Fibroblast of skin of left biceps (primary cell): ENCODE measurements at places on chromosomes 7 and 10.
A peak's percentile ranks its signal among the peaks of the same experiment; 100 is the strongest.

DNA sequence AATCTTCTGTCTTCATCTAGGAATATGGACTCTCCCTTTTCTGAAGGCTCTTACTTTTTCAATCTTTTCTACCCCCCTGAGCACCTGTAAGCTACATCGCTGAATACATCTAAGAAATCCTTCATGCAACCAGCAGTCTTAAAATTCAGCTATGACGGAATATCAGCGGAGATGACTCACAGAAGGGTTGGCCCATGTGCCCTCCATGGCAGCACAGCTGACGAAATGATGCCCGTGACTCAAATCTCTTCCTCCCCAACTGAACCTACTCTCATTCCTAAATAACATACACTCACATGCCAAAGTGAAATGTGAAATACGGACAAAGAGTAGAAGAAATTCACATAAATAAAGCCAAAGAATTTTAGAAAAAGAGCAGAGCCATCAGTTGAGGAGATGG lies 30.3 kb upstream of the NCAPG2 start:
- no peak for DNase-seq

DNA sequence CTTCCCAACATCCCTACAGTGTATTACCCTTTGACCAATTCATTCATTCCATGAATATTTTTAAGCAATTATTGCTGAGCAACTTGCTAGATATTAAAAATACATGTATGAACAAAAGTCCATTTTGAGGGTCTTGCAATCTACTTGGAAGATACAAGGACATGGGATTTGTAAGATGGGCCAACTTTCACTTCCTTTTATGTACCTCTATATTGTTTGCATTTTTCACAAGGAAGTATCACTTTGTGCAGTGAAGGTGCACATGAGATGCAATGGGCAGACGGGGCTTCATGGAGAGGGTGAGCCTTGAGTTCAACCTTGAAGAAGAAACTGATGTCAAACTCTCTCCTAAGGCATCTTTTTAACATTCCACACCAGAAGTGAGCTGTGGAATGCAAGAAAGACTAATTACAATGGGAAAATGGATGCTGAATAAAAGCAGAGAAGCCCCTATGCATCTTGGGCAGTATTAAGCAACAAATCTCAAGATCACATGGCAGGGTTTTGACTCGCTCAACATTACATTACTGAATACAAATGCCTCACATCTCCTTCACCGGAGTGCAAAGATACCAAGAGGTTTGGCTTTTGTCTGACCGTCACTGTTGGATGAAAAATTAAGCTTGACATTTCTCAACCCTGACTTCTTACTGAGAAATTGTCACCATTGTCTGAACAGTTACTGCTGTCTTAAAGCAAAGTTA lies 341.5 kb downstream of the ELMO1 start:
- no peak for DNase-seq

- no peak for DNase-seq
Measured at GRCh38 chr7:555551-556160, 36.0 kb upstream of the PDGFA start.

DNA sequence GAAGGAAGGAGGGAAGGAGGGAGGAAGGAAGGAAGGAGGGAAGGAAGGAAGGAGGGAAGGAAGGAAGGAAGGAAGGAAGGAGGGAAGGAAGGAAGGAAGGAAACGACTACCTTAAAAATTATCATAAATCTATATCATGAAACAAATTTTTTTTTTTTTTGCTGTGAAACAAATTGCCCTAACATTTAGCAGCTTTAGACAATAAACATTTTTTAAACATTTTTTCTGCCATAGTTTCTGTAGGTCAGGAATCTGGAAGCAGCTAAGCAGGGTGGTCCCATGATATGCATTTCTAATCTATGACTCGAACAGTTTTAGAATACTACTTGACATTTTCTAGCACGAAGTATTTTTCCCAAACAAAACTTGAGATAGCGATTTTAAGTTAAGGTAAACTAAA lies 42.9 kb upstream of the TSPAN13 start:
- DNase-seq: no peak

DNA sequence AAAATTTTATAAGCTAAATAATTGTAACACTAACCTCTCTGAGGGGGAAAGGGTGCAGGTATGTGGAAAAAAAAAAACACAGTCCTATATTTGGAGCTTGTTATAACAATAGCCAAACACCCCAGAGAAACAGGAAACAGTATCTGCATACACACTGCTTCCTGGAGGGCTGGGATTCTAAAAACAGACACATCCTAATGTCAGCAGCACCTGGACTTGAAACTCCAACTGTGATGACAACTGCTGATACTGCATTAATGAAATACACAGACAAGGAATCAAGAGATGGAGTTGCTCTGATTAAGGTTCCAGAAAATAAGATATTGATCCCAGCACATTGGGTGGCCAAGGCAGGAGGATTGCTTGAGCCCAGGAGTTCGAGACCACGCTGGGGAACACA lies 9.3 kb downstream of the DAGLB start:
- no peak for DNase-seq

GRCh38 chr10:3805201-3805790 lies 20.3 kb upstream of the KLF6 start:
- DNase-seq: no peak

GRCh38 chr7:137006293-137006692 lies 137.8 kb downstream of the CHRM2 start:
- DNase-seq: peak; percentile 1

DNA sequence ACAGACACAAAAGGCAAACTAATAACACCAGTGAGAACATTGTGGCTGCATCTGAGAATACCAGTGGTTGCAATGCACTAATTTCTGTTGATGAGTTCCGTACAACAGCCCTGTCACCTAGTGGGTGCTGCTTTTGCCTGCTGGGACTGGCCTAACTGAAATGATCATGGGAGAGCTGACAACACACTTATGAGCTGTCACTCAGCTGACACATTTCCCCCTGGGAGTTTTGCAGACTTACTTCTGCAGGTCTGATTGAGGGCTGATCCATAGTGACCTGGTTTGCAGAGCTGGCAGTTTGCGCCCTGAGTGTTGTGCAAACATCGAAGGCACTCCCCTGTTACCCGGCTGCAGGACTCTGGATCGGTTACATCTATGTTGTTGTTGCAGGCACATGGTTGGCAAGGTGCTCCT lies 60.6 kb upstream of the LAMB1 start:
- DNase-seq: no peak
